T-helper 2 cell (primary cell): ENCODE measurements at places on chromosomes 7 and 10.

GRCh38 chr10:14439451-14440259 is 108.9 kb upstream of the FRMD4A start:
- no peak for DNase-seq

GRCh38 chr7:117227091-117227490 is 95.8 kb downstream of the WNT2 start:
- no peak for DNase-seq

DNA sequence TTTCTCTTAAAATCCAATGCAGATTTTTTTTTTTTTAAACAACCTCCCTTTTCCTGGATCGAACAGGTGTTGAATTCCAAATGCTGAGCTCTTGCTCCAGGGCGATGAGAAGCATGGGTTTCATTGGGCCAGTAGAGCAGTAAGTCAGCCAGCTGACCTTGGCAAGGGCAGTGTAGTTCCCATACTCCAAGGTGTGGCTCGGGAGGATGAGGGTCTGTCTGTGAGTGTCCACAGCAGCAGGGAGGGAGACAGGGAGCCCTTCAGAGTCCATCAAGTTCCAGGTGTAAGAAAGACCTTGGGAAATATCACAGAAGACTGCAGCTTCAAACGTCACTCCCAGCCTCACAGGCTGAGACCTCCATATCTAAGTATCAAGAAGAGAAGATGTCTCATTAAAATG is 50.4 kb downstream of the PKD1L1 start:
- DNase-seq = no peak

DNA sequence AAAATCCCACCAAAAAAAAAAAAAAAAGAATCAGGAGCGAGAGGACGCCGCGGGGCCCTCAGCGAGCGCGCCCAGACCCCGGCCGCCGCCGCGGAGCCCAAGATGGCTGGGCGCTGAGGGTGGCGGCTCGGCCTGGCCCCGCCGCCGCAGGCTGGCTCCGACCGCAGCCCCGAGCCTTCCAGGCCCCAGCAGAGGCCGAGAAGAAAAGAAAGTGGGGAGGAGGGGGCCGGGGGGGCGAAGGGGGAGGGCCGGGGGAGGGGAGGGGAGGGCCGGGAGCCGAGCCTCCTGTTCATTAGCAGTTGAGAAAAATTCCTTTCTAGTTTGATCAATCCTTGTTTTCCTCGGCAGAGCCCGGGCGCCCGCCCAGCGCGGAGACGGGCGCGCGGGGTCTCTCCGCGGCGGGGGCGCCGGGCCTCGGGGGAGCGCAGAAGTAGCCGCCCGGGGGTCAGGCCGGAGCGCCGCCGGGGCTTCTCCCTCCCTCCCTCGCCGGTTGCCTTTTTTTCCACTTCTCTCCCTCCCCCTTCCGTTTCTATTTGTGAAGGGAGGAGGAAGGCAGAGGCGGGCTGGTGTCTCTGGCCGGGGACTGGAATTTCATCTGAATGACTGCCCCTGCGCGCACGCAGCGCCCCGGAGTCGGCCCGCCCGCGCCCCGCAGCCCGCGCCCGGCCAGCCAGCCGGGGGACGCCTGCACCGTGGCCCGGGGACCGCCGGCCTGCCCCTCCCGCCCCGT is 778 bp upstream of the TRIM8 start:
- peak; percentile 30 for DNase-seq

- no peak for DNase-seq
These were observed 113.2 kb downstream of the WDFY4 start for GRCh38 chr10:48797830-48798229.

GRCh38 chr10:16893664-16894063 is 76.4 kb upstream of the RSU1 start:
- DNase-seq = no peak
